ENCODE measurements at places on chromosomes 1 and 21. TPM values are rescaled to one million over a fixed set of nuclear protein-coding genes. Genes with fewer than 3 reads are reported as not detected.

DNA sequence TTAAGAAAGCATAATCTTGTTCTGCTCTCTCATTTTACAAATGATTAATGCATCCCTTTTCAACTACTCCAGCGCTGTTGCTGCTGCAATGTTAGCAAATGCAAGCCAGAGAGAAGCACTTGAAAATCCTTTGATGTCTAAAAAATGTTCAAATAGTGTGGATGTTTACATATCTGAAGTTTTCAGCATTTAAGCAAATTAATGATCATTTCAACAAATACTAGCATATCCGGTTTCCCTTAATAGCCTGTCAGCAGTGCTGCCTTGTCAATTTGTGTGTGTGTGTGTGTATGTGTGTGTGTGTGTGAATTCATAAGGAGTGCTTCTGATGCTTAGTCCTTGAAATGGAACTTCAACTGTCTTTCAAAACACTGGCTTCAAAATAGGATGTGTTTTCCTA lies 48.1 kb upstream of the WNT2B start:
- DNase-seq: no peak

DNA sequence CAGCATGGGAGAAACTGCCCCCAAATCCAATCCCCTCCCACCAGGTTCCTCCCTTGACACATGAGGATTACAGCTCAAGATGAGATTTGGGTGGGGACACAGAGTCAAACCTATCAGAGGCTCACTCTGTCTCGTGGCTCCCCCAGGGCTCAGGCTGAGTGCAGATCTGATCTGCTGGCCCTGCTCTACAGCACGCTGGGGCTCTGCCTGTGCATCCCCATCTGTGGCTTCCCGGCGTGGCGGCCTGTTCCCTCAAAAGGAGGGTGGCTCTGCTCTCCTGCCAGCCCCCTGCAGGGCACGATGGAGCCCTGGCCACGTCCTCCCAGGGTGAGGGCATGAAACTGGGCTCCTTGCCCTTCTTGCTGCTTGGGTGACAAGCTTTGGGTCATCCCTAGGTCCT lies 19.8 kb upstream of the SMYD3 start:
- no peak for DNase-seq

DNA sequence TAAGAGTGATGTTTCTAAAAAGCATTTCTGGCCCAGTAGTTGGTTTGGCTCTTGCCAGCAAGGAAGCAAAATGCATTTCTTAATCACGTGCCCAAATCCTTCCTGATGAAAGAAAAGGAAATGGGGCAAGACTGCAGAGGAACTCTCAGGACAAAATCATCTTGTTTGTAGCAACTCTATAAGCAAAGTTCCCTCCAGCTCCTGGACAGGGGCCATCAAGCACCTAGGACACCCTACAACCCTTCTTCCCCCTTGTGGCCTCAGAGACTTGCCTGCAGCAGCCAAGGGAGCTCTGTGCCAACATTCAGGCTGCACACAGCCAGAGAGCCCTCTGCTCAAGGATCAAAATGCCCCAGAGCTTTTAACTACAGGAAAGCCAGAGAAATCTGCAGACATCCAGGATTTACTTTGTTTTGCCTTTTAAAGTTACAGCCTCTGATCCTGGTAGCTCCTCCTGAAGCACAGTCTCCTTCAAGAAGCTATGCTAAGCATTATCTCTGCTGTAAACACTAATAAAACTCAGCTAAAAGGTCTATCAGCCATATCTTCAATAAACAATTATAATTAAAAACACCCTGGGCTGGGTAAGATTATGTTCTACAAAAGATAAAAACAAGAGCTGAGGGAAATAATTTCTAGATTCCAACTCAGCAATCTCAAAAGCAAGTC lies 105.0 kb downstream of the KIAA0319L start:
- no peak for DNase-seq

GRCh38 chr21:16239659-16240265 lies 510.0 kb downstream of the USP25 start:
- DNase-seq: no peak

- no peak for DNase-seq
Observed at GRCh38 chr1:39395357-39395831, 96.0 kb upstream of the BMP8A start.

DNA sequence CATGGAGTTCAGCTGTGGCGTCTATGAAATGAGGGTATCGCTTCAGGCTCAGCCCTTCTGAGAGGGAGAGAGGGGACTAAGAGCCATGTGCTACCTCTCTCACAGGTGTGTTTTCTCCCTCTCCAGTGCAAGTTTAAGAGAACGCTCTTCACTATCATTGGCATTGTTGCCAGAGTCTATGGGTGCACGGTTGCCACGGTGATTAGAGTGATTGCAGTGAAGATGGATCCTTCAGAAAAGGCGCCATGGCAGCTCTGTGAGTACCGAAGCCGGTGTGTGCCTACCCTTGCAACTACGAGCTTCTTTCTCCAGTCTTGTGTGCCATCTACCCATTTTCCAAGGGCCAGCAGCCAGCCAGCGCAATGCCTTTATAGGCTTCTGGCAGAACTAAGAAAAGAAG lies 290.5 kb downstream of the OMA1 start:
- DNase-seq: no peak

DNA sequence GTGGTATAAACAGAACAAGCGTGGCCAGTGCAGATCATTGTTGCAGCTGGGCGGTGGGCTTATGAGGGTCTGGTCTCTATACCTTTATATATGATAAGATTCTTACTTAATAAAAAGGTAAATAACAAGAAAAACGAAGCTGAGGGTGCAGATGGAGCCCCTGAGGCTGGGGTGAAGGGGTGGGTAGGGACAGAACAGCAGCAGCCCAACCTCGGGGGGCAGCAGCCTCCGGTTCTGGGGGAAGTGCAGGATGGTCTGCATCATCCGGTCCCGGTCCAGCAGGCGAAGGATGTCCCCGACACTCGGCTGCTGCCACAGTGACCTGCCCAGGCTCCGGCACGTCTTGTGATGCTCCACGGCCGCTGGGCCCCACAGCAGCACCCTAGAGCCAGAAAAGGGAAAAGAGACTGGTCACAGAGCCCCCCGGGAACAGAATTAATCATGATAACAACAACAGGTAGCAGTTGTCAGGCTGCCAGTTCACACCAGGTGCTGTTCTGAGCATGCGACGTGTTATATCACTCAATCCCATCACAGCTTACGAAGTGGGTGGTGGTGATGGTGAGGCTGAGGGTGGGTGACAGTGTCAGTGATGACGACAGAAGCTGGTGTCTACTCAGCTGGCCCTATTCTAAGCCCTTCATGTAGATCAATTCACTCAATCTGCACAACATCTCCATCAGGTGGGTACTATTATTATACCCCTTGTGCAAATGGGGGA lies 35.5 kb downstream of the MRAP start:
- no peak for DNase-seq

Gene FCRLB
- 1.2 TPM for total RNA-seq

Gene IRF6
- total RNA-seq: 4.7 TPM

Gene KCNA2
- total RNA-seq: 1.4 TPM

Gene ERG
- total RNA-seq: 55.1 TPM

All from spleen (tissue), 13 donors.